ENCODE measurements at places on chromosomes 7 and 10.
A peak's percentile ranks its signal among the peaks of the same experiment; 100 is the strongest.

DNA sequence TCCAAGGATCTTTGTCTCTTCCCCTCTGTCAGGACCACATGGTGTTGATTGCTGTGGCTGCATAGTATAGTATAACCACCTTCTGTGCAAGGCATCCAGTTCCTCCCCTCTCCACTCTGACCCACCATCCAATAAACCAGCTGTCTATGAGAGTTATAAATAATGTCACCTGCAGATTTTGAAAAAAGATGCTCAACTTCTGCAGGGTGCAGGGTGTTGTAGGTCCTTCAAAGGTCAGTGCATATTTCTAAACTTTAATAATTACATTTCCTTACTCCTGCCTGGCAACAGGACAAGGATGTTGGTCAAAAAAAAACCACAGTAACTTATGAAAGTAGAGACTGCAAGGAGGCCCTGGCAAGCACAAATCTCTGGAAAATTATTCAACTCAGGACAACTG lies 166.2 kb downstream of the PKD1L1 start:
- no peak for DNase-seq

DNA sequence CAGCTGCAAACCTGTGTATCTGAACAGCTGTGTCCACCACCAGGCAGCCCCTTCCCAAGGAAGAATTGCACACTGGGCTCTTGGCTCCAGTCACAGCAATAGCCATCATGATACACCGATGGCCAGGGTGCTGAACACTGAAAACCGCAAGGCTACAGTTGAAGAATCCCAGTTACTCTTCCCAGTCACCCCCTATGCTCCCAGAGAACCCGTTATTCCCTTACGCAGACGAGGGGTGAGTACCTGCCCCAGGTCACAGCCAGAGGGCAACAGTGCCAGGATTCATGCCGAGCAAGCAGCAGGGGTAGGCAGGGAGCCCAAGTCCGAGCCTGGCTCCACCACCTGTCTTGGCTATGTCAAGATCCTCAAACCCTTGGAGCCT lies 57.8 kb downstream of the RASGEF1A start:
- DNase-seq, result peak; percentile 8

- DNase-seq, result no peak
These were observed 210.8 kb downstream of the DNAJB6 start for GRCh38 chr7:157547611-157548010.

- no peak for DNase-seq
These were observed 201.1 kb downstream of the LRRN3 start for GRCh38 chr7:111292026-111292470.

- DNase-seq, result no peak
These were observed 330.0 kb upstream of the C7orf33 start for GRCh38 chr7:148260599-148260998.

GRCh38 chr10:106025208-106025811 lies 1139.2 kb downstream of the SORCS1 start:
- no peak for DNase-seq

- DNase-seq, result peak; percentile 10
These were observed 32.0 kb downstream of the CFAP46 start for GRCh38 chr10:132910186-132910880.

DNA sequence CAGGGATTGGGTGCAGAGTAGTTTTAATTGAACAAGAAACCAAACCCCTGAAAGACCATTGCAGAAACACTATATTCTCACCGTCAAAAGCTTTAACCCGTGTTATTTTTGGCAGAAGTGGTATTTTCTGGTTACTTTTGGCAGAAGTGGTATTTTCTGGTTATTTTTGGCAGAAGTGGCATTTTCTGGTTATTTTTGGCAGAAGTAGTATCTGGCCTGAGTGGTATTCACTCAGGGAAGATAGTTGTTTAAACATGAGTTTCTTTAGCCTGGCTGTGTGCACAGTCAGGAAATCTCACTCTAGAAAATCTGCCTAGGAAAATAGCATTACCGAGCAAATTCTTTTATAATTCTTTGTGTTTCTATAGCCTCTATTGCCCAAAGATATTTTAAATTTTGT lies 322.7 kb downstream of the GFRA1 start:
- DNase-seq, result no peak
